IPS-NIHi11 (cell line): ENCODE measurements at places on chromosomes 11 and 22.

DNA sequence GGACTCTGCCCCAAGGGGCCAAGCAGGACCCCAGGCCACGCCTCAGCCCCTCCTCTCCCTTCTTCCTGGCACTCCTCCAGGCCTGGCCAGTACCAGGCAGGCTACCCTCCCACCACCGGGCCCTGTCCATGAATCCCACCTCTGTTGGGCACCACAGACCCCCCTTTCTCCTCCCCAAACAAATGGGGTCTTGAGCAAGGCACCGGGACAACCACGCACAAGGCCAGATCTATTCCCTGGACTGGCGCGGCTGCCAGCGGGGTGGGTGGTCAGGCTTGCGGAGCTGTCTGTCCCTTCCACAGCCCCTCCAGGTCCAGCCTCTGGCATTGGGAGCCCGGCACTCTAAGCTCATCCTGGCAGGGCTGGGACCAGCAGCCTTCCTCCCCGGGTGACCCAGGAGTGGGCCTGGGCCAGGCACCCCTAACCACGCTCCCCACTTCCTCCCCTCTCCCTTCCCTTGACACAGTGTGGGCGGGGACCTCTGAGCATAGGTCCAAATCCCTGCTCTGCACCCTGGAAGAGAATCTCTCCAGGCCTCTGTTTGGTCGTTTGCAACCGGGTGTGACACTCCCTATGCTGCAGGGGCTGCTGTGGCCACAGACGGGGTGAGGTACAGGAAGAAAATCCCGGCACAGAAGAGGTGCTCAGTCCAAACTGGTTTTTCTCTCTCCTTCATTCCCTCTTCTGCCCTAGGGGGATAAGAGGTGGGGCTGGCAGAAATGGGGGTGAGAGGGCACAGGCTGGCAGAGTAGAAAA, 14.6 kb downstream of the ELFN2 start:
- DNase-seq = no peak

DNA sequence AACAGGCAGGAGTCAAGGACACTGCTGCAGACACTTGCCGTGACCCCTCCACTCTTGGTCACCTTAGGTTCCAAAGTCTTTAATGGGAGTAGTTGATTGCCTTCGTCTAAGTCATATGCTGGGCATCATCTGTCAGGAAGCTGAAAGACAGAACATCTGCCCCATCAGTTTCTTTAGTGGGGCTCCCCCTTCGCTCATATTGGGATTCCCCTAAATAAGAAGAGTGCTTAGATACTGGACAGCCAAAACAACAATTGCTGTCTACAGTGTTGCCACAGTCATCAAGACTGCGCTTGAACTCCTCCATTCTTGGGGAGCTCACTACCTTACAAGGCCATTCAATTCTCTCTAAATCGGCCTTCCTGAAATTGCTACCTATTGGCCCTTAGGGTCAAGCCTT, 58.5 kb downstream of the UBASH3B start:
- no peak for DNase-seq

DNA sequence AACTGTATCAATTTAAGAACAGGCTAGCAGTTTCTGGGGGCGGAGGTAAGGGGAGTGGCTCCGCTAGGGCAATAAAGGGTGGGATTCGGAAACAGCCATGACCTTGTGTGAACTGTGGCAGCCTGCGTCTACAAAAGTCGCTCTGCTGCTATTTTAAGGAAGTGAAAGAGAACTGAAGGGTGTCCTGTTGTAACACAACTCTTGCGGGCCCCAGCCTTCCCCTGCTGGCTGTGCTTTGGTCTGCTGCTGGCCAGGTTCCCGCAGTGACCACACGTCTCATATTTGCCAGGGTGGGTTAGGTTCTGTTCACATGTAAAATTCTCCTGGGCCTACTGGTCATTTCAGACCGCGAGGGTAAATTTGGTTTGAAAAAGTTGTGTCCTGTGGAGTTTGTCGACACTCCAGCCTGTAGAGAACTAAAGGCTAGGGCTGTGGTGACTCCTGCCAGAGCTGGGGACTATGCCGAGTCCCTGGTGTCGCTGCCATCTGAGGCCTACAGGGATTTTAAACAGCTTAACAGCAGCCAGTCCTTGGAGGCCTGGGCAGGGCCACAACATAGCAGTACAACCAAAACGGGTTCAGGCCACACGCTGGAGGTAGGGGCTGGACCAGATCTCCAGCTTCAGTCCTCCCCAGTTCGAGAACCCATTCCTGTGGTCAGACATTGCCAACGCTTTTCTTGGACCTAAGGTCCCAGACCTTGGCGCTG, 1.1 kb upstream of the PPFIBP2 start:
- DNase-seq = no peak

DNA sequence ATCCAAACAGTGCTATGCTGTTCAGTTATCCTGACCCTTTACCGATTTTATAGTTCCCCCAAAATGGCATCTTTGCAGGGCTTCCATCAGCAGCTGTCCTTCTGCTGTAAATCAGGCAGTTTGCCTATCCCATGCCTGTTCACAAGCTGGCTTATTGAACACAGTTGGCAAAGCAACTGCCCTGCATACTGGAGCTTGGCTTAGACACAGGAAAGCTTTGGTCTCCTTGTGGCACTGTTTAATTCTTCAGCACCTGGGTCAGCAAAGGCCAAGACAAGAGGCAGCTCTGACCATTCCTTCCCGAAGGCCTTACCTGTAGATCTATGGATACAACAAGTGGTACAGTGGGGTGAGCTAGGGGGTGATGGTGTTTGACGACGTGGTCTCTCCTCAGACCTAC, 32.2 kb downstream of the TSPAN18 start:
- no peak for DNase-seq

- DNase-seq = peak; percentile 62
These were observed 20.5 kb downstream of the EPS8L2 start for GRCh38 chr11:726278-727220.

- DNase-seq = no peak
These were observed 96.6 kb downstream of the SEZ6L start for GRCh38 chr22:26265909-26266308.

DNA sequence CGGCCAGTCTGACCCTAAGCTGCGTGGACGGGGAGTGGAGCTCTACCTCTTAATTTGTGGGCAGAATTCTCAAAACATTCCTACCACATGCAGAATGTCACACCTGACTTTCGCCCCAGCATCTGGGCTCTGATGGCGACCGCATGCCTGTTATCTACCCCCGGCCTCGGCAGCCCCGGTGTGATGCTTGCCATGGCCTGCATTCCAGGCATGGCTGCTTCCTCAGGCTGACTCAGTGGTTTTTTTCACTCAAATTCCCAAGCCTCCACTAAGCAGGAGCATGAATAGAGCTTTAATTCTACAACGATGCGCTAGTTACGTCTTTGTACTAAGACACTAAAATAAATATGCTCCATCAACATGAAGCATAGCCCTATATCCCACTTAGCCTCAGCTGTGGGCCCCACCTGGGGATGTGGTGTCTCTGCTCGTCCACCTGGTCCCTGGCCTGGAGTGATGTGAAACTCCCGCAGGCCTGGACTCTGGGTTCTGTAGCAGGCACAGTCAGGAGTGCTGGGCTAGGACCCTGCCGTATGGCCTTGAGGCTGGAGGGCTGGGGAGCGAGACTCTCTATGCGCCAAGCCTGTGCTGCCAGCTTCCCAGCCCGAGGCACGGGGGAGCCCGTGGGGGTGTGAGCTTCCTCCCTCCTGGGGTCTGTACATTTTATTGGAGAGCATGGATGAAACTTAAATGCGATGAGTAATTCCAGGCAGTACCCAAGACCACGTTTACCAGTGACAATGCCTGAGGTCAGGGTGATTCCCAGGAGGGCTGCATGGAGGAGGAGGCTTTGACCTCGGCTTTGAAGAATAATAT, 153.2 kb downstream of the CTTN start:
- DNase-seq = no peak

GRCh38 chr22:47208630-47209029, 446.2 kb downstream of the TBC1D22A start:
- no peak for DNase-seq

DNA sequence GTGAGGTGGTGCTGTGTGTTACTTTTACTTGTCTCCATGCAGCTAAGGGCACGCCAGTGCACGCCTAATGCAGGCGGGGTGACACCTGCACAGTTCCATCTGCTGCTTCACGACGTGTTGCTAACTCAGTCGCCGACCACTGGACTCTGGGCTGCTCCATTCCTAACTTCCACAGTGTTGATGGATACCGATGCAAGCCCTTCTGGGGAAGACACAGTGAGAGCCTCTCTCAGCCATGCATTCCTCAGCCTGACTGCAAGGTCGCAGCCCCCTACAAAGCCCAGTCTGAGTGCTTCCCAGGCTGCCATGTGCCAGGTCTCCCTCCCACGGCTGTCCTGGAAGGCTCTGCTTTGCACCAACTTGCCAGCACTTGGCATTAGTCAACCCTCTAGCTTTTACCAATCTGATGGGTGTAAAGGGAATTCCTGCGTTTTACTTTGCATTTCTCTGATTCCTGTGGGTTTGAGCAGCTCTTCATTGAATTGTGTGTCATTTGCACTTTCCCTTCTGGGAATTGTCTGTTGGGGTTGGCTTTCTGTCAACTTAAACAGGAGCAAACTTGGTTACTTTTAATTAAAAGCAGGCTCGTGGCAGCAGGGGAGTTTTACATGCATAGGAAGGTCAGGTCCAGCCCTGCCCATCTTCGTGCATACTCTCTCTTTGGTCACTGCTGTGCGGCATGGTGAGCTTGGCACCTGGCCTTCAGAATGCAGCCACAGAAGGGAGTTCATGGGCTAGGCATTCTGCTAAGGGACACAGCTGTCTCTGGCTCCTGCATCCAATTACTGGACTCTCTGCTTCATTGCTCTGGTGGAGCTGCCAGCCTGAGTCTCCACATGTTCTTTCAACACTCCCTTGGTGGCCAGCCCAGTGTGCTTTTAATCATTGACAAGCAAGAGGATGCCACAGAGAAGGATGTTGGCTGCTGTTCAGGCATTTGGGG, 34.6 kb upstream of the SHANK2 start:
- no peak for DNase-seq

- no peak for DNase-seq
These were observed 19.1 kb downstream of the CYB5R2 start for GRCh38 chr11:7654195-7654705.

DNA sequence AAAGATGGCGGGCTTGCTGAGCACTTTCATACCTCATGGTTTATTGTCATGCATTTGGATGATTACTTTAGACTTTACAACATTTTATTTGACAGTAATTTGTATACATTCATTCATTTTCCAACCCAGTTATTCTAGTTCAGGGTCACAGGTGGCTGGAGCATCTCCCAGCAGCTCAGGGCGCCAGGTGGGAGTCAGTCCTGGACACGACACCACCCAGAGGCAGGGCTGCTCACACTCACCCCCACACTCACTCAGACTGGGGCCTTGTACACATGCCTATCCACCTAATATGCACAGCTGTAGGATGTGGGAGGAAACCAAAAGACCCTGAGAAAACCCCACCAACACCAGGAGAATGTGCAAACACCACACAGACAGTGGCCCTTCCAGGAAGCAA, 123.9 kb downstream of the OPCML start:
- no peak for DNase-seq
